Stimulated activated CD4-positive, alpha-beta T cell treated with anti-CD3 and anti-CD28 coated beads, Interleukin-2, amount 100 ng/mL, for 24 hours (primary cell): ENCODE measurements at places on chromosomes 2 and 18.

DNA sequence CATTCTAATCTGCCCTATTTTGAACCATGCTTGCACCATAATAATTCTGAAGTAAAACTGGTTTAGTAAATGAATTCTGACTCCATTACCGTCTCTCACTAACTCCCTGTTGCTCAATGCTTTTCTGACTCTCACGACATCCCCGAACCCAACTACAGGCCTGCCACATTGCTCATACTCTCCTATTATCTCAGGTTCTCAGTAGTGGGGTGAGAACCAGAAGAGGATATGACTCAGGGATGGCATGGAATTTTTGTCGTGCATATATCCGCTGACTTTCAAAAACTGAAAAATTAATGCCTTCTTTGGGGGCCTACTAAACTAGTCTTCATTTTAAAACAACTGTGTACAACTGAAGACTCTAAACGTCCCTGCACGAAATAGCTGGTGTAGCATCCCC is 34.3 kb downstream of the NETO1 start:
- DNase-seq: no peak

GRCh38 chr2:233422050-233422639 is 67.9 kb downstream of the DGKD start:
- DNase-seq: peak; percentile 59

DNA sequence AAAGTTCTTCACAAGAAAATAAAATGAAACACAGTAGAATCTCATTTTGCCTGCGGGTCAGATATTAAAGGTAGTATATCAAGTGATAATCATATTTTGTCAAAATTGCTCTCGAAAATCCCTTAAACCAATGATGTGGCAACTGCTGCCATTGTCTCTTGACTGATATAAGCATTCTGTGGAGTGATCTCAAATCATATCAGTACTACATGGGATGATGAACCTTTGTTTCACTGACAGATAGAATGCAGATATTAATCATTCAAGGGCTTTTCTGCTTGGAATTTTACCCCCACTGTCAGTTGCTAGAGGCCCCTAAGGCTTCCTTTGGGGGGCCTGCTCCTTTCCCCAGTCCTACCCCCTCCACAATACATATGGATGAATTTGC is 31.3 kb upstream of the MALL start:
- DNase-seq: no peak

- DNase-seq: no peak
Observed at GRCh38 chr2:203751685-203752271, 45.3 kb downstream of the CD28 start.

- DNase-seq: no peak
Observed at GRCh38 chr2:166394245-166394644, 18.5 kb upstream of the SCN9A start.
